ENCODE measurements at places on chromosomes 4 and X.

DNA sequence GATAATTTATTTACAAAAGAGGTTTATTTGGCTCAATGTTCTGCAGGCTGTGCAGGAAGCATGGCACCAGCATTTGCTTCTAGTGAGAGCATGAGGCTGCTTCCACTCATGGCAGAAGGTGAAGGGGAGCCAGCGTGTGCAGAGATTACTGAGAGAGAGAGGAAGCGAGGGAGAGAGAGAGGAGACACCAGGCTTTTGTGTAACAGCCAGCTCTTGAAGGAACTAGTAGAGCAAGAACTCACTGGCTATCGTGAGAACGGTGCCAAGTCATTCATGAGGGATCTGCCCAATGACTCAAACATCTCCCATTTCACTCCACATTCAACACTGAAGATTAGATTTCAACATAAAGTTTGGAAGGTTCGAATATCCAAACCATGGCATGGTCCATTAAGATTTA is 12.7 kb downstream of the GUCY1A1 start:
- no peak for DNase-seq

- DNase-seq, result no peak
Measured at GRCh38 chr4:17098401-17098800, 200.0 kb upstream of the LDB2 start.

- DNase-seq, result peak; percentile 51
Measured at GRCh38 chr4:5203309-5203992, 152.2 kb downstream of the STK32B start.

- DNase-seq, result no peak
Measured at GRCh38 chrX:124634363-124634762, 288.0 kb downstream of the SH2D1A start.

DNA sequence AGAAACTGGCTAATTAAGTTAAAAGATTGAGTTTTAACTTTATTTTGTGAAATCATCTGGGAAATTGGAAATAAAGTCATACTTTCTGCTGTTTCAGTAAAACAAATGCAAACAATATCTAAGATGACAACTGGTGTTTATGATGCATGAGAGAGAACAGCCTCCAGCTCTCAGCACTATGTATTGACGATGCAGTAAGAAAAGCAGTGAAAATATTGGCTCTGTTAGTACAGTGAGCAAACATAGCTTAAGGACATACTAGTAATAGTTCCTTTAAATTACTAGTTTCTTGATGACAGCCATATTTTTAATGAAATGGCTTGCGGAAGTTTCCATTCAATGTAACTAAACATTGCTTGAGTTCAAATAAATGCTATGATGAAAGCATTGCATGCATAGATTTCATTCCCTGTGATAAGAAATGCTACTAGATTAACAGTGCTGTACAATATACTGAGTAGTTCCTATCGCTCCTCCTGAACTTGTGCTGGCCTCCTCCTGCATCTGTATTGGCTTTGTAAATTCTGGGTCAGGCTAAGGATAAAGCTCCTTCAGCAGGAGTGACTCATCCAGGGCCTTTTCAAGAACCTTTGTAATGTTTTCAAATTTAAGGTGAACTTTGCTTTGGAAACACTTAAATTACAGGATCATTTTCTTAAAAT is 11.6 kb downstream of the ARHGAP24 start:
- no peak for DNase-seq

DNA sequence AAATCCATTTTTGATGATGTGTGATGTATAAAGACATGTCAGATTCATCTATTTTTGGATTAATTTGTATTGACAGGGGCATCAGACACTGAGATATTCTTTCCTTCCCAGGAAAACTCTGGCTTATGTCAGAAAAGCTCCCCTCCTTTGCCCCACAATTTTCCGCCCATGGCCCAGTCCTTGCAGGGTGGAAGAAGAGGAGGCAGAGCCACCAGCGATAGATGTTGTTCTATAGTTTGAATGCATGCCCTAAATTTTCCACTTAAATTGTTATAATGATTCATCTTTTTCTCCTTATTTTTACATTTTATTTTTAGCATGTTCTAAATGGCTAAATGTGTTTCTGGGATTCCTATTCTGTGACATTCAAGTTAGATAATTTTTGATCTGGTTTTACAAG is 149.3 kb downstream of the ARAP2 start:
- DNase-seq, result no peak

GRCh38 chr4:174553828-174554227 is 31.5 kb upstream of the HPGD start:
- DNase-seq, result peak; percentile 42

- DNase-seq, result no peak
Measured at GRCh38 chrX:150683536-150684146, 9.6 kb upstream of the MTMR1 start.

DNA sequence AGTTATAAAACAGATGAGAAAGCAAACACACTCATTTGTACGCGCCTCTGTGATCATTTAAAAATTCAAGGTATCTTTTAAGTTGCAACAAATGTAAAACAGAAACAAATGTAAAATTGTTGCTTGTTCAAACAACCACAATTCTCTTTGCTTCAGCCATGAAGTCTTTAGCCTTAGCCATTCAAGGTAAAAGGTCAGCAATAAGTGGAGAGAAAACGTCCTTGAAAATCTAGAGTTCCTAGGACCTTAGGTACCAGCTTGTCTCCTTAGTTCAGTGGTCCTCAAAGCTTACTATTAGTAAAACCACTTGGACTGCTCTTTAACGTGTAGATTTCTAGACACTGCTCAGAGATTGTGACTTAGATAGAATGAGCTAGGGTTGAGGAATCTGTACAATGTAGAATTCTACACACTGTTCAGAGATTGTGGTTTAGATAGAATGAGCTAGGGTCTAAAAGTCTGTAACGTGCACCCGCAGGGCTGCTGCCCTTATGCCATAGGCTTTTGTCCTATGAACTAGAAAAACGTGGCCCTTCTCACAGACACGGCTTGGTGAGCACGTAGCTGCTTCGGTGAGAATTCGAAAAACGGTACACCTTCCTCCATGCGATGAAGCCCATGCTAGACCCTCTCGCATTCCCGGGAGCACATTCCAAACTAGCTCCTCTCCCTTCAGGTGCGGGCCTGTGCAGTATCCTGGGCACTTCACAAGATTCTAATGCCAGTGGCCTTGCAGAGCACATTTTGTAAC is 1.7 kb downstream of the PLAC8 start:
- DNase-seq, result no peak

DNA sequence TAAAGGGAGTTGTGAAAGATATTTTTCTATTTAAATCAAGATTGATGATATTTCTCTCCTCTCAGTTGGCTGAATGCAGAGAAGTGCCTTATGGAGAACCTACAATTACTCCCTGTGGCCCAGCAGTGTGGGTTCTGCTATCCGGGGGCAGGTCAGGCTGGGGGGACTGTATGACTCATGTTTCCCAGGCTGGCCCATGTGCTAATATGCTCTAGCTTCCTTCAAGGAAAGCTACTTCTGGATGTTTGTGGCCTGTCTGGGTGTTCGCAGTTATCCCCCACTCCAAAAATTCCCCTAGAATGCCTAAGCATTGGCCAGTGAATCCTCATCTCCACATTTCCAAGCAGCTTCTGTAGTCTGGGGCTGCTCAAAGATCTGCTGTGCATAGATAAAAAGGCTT is 58.9 kb upstream of the SPP1 start:
- DNase-seq, result no peak

- DNase-seq, result no peak
Measured at GRCh38 chrX:9853307-9853706, 67.1 kb downstream of the SHROOM2 start.

- no peak for DNase-seq
Measured at GRCh38 chr4:153620352-153620751, 63.7 kb upstream of the TLR2 start.

DNA sequence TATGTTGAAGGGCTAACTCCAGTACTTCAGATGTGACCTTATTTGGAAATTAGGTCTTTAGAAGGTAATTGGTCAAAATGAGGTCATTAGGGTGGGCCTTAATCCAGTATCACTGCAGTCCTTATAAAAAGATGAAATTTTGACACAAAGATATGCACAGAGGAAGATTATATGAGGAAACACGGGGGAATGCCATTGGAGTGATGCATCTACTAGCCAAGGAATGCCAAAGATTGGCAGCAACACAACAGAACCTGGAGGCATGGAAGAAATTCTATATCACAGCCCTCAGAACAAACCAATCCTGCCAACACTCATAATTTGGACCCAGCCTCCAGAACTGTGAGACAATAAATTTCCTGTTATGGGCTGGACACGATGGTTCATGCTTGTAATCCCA is 17.6 kb downstream of the TRIM61 start:
- no peak for DNase-seq

GRCh38 chr4:148770848-148771247 is 328.6 kb upstream of the NR3C2 start:
- no peak for DNase-seq

- DNase-seq, result peak; percentile 25
Measured at GRCh38 chr4:1579001-1579900, 104.9 kb downstream of the FAM53A start.

- no peak for DNase-seq
Measured at GRCh38 chr4:87716371-87717265, 66.5 kb downstream of the DMP1 start.

- no peak for DNase-seq
Measured at GRCh38 chr4:79977131-79977840, 95.7 kb downstream of the ANTXR2 start.

GRCh38 chrX:40539214-40540142 is 41.3 kb upstream of the ATP6AP2 start:
- DNase-seq, result no peak

DNA sequence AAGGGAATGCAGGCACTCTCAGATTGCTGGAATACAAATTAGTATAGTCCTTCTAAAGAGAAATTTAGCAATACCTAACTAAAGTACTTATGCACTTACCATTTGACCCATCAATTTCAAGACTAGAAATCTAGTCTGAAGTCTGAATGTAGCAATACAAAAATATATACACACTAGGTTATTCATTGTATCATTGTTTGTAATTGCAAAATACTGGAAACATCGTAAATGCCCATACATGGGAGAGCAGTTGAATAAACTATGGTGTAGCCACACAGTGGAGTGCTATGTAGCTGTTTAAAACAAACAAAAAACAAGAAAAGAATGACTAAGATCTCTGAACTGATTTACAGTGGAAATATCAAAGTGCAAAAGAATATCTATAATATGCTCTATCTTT is 346.4 kb downstream of the ZNF674 start:
- no peak for DNase-seq

DNA sequence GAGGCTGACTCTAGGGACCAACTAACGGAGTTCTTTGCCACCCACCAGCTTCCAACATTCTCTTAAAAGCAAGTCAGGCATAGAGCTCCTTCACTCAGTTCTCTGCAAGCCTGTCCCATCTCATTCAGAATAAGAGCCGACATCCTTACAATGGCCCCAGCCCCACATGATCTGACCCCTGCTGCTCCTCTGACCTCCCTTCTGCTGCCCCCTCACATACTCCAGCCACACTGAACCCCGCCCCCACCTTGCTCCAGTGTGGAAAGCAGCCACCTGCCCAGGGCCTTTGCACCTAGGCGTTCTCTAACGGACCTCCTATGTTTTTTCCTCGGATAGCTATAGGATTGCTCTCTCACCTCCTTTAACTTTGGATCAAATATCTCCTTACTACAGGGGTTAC is 143.2 kb upstream of the ETNPPL start:
- DNase-seq, result no peak

DNA sequence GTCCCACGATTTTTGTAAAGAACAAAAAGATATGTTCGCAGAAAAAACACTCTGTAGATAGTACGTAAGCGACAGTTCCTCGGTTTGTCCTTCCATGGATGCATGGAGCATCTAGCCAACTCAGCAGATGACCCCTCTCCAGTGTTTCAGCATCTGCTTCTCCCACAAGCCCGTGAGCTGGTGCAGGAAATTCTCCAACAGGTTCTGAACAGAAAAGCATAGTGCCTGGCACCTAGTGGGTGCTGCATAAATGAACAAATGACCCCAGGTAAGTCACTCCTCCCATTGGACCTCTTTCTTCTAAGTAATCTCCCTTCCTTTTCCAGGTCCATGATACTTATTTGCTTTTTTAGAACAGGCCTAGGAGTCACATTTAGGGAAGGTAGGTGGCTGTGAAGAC is 966 bp upstream of the KIAA0232 start:
- no peak for DNase-seq

DNA sequence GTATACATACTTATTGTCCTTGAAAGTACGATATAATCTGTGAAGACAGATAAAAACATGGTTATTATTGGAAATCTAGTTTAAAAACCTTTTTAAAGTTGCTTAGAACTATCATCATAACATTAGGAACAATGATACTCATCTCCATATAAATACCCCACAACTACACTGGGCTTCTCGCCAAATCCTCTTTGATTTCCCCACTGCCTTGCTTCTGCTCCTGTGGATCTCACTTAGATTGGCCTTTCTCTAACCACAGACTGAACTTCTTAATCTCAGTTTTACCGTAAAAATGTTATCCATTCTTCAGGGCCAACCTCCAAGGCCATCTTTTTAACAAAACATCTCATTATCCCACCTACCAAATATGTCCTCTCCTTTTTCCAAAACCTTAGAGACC is 77.6 kb downstream of the PRKG2 start:
- DNase-seq, result no peak

All from foreskin melanocyte (primary cell).